ENCODE measurements at places on chromosomes 11 and 22.

DNA sequence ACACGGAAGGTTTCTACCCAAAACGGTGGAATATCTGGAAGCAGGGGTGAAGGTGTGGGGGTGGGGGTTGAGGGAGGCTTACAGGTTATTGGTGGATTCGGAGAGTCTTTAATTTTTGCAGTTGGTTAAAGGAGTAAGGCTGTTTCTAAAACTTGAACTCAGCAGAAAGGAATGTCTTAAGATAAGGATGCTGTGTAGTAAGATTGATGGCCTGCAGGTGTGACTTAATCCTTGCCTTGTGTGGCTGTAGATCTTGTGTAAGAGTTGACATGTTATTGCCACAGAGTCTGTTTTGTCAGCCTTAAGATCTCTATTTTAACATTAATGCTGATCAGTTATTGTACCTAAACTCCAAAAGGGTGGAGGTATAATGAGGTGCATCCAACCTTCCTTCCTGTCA is 16.4 kb upstream of the OR6M1 start:
- no peak for DNase-seq

DNA sequence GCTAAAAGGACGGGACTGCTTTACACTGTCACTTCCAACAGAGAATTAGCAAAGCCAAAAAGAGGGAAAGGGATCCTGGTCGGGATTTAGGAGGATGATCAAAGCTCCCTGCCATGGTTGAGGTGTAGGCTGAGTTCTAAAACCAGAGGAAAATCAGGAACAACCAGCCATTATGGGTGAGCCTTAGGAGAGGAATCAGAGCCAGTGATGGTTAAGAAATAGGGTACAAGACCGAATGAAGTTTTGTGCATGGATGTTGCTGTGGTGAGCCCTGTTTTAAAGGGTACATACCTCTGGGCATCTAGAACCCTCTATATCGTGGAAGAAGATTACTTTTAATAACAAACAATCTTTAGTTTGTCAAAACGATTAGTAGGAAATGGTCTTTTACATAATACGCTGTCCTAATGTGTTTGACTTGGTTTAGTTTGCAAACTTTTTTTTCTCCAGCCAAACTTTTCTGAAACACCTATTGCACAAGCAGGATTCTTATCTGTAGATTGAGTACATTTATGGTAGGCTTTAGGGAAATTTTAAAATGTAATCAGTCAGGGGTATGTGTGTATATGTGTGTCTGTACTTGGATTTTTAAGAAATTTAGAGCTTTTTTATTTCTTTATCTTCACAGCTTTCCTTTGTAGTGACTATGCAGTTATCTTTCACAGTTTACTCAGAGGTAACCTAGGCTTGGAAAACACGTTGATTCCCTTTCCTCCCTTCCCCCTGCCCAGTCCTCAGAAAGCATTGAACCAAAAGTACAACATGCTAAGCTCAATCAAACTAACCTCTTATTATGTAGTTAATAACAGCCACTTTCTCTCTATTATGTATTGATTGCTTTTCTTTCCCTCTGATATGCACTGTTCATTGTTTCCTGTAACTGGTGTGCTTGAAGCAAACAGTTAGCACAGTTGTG is 26.8 kb downstream of the TRIM44 start:
- no peak for DNase-seq

DNA sequence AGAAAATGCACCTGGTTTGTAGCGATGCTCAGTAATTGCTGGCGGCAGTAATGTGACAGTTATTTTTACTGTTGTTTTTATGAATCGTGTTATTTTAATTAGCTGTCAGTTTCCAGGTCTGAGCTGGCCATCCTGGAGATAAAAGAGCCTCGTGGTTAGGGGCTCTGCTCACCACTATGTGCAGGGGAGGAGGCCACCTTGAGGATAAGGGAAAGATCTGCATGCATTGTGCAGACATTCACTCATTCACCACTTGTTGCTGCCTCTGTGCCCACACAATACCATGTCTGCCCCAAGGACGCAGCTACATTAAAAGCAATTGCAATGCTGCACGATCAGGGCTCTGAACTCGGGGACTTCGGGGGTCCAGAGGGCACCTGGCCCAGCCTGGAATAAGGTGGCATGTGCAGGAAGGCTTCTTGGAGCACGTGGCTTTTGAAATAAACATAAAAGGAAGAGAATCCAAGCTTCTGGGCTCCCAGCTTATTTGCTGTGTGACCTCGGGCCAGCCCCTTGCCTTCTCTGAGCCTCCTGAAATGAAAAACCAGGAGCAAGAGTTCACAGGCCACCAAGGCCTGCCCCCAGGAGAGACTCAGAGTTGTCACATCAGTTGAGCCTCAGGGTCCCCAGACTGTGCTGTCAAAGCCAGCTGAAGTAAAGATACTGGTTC is 44.7 kb upstream of the SHISAL1 start:
- no peak for DNase-seq

- DNase-seq = no peak
Measured at GRCh38 chr11:108253176-108253575, 30.3 kb downstream of the ATM start.

GRCh38 chr11:74004046-74004695 is 4.7 kb downstream of the UCP3 start:
- DNase-seq = no peak

Data from NCI-H1092 (cell line).